ENCODE measurements at places on chromosomes 2 and 18.

DNA sequence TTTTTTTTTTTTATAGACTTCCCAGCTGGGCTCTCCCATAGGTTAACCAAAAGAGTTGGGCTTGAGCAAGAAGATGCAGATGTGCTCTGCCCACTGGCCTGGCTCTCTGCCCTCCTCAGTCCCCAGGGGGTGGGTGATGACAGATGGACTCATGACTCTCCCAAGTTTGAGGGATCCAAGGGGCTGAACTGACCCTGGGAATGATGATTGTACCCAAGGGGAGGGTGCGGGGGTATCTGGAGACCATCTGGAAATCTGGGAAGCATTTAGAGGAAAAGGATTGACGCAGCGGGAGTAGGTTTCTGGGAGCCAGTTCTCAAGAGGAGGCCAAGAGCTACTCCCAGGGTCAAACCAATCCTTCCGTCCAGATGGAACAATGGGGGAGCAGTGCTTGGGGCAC is 330.8 kb downstream of the CYP26B1 start:
- DNase-seq: no peak

- no peak for DNase-seq
These were observed 440.8 kb upstream of the CDH20 start for GRCh38 chr18:60892441-60892840.

- no peak for DNase-seq
These were observed 54.0 kb downstream of the PELI1 start for GRCh38 chr2:64090264-64090663.

DNA sequence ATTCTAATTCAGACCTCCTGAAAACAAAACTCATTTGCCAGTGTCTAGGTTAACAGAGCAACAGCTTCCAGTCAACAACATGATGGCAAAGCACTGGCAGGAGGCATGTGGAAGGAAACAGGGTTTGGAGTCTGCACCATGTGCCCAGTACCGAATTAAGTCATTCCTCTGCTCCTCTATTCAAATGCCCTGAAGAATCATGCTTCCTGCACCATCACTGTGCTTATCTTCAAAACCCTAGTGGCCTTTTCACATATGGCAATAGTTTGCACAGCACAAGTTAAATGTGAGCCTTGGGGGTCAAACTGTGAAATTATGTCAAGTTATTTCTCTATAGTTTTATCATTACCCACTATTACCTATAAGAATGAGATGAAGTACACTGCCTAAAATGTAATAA is 75.4 kb upstream of the GRB14 start:
- DNase-seq: no peak

DNA sequence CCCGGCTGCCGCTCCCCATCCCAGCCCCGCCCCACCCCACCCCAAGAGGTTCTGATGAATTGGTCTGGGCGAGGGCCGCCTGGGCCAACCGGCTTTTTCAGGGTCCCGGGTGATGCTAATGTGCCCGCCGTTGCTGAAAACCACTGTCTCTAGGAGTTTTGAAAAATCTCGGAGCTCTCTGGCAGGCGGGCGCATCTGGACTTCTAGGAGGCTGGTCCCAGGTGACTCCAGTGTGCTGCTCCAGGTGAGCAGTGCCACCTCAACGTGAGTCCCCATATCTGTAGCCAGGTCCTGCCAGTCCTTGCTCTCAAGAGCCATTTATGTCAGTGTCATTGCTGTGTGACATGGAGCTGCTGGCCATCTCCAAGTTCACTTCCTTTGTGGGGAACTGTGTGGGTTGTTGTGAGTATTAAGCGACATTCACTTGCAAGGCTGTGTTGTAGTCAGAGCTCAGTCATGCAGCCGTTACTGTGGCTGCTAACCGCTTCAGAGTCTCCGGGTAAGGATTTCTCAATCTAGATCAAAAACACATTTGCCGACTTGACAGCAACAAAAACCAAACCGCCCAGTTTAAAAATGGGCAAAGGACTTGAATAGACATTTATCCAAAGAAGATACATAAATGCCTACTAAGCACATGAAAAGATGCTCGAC is at the start of gene RFX8:
RFX8 (minus strand) TSS at position 382 of the 654 bp plus-strand sequence. CDS start 8,264 bp downstream, outside the sequence.
- no peak for DNase-seq

- DNase-seq: no peak
These were observed 2.3 kb upstream of the MAL start for GRCh38 chr2:95023222-95023597.

GRCh38 chr2:132415256-132415914 is 1.2 kb upstream of the GPR39 start:
- no peak for DNase-seq

GRCh38 chr18:3530807-3531206 is 80.8 kb downstream of the TGIF1 start:
- no peak for DNase-seq

DNA sequence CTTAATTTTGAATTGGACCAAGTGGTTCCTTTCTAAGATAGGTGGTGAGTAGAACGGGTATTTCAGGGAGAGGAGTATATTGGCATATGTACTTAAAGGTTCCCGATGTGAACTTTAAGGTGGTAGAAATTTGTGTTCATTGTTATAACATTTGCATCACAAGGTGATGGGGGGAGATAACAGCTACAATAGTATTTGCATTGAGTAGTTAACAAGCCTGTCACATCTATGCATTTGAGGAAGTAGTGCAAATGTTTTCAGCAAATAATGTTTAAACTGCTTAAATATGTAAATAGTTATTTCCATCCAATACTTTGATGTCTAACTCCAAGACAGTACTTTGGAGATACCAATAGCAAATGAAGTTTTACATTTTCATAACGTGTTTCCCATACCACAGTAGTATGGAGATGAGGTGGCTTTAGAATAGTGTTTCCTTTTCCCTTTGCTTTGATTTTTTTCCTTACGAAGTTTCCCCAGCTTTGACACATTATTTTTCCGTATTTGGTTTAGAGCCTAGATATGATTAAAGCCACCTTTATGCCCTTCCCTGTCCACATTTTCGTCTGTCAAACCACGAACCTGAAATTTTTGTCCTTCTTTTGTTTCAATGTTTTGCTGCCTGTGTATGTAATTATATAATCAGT is 46.6 kb downstream of the VAPA start:
- no peak for DNase-seq

DNA sequence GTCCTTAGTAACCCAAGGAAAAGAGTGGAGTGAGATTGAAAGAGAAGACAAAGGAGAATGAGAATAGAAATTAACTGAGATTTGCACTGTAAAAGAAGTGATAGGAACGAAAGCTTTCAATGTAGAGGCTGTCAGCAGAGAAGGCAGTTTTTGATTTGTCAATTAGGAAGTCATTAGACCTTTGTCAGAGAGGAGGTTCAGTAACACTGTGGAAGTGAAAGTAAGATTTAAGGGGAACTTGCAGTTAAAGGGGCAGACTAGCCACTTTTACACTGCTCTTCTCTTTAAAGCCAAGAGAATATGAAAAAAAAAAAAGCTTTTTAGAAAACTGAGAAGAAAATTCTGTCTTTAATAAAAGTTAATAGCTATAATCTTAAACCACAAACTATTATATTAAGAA is 11.5 kb upstream of the KYNU start:
- no peak for DNase-seq

All from anterior cingulate cortex (tissue), 58 donors.